ENCODE measurements at places on chromosomes 3 and 15.

GRCh38 chr3:141646760-141647561 lies 91.1 kb upstream of the RNF7 start:
- no peak for DNase-seq

DNA sequence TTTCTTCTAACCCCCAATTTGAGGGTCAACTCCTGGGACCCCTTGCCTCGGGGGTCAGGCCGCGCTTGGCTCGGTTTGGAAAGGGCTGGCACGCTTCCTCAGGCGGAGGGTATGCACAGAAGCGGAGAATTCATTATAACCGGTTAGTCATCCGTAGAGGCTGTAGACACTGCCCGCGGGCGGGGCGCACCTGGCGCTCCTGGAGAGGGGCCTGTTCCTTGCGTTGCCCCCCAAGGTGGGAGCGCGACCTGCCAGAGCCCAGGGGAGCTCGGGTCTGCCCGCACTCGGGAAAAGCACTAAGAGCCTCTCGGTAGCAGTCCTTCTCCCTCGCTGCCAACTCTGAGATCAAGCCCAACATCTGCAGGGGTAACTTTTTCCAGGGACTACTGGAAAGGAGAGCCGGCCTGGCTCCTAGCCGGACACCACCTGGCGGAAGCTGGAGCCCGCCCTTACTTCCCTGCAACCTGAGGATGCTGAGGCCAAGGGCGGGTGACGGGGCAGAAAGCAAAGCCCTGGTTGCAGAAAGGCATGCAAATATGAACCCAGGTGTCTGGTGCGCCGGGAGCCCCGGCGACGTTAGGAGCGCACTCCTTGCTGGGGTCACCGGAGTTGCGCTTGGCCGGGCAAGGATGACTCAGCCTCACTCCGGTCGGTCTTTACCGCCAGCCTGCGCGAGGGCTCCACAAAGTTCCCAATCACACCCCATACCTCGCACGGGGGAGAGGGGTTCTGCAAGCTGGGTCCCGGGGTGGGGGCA lies 1.5 kb upstream of the CACNA2D3 start:
- DNase-seq: no peak

DNA sequence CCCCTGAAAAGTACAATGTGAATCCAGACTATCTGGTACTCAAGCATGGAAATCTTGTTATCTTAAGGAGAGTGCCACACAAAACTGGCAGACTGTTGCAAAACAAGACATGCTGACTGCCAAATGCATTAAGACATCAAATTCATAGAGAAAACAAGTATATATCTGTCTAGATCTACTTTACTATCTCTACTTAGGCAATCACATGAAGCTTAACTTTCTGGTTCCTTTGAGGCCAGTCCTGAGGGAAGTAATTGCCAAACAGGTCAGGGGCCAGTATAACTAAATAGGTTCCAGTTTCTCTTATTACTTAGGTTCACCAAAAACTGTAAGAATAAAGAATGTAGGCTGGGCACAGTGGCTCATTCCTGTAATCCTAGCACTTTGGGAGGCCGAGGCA lies 15.9 kb upstream of the SLC4A7 start:
- no peak for DNase-seq

GRCh38 chr3:159280386-159281191 lies 478.7 kb downstream of the MFSD1 start:
- no peak for DNase-seq

DNA sequence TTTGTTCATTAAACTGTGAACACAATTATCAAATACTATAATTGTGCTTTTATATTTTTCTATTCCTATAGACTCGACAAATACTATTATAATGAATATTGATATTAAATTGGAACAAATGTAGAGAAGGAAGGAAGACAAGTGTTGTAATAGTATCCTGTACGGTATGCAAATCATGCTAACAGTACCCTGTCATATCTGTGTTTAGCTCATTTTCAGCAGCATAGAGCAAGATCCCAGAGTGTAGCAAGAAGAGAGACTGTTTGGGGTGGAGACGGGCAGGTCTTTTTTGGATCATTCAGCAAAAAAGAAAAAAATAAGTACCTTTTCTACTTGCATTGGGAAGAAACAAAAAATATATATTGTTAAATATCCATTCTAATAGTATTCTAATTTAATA lies 224.1 kb downstream of the TPRG1 start:
- no peak for DNase-seq

- no peak for DNase-seq
These were observed 45.7 kb upstream of the MGLL start for GRCh38 chr3:127867986-127868385.

GRCh38 chr3:128179484-128179819 lies 26.2 kb downstream of the EEFSEC start:
- no peak for DNase-seq

- DNase-seq: no peak
These were observed 109.2 kb downstream of the MYO5A start for GRCh38 chr15:52419494-52419893.

GRCh38 chr3:197782230-197782629 lies 8.8 kb upstream of the LRCH3 start:
- DNase-seq: no peak

GRCh38 chr15:88256279-88257230 lies at the start of gene NTRK3:
TSS of gene NTRK3 (minus strand) at chr15:88256739. CDS start at chr15:88256153, 586 bp downstream.
- no peak for DNase-seq

- no peak for DNase-seq
These were observed 57.9 kb downstream of the TRAK1 start for GRCh38 chr3:42148982-42149432.

DNA sequence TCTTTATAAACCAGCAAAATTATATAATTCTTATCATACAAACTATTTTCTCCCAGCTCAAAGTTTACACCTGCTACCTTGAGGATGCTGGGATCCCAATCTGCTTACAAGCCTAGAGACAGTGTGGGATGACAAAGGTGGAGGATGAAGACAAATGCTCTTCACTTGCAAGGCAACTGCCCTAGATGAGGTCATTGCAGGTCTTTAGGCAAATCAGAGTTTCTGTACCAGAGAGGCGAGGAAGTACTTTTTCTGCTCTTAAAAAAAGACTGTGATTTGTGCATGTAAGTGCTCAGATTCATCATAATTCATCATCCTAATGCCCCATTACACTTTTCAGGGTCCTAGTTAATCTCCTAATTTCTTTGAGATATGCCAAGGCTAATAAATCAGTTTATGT lies 376.1 kb downstream of the ZPLD1 start:
- DNase-seq: no peak

- peak; percentile 79 for DNase-seq
These were observed 49.7 kb upstream of the SCAANT1 start for GRCh38 chr3:63961891-63962290.

GRCh38 chr3:90092994-90093393 lies 985.6 kb downstream of the EPHA3 start:
- no peak for DNase-seq

GRCh38 chr3:43024181-43024885 lies 45.2 kb downstream of the GASK1A start:
- peak; percentile 61 for DNase-seq

- peak; percentile 63 for DNase-seq
These were observed 34.9 kb upstream of the NRROS start for GRCh38 chr3:196604548-196604947.

DNA sequence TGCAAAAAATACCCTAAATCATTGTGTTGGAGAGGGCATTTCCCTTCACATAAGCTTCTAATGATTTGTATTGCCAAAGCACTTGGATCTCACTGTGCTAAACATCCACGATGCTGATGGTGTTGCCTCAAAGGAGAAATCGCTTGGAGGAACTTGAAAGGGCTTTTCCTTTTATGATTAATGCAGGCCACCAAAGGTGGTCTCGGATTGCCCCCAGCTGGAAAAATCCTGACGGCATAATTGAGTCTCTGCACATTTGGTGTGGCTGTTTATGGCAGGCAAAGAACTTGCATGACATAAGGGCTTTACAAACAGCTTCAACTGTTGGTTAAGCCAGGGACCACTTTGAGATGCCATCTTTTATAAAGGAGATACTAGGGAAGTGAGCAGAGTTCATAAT lies 664.0 kb upstream of the ADAMTS9 start:
- DNase-seq: no peak

DNA sequence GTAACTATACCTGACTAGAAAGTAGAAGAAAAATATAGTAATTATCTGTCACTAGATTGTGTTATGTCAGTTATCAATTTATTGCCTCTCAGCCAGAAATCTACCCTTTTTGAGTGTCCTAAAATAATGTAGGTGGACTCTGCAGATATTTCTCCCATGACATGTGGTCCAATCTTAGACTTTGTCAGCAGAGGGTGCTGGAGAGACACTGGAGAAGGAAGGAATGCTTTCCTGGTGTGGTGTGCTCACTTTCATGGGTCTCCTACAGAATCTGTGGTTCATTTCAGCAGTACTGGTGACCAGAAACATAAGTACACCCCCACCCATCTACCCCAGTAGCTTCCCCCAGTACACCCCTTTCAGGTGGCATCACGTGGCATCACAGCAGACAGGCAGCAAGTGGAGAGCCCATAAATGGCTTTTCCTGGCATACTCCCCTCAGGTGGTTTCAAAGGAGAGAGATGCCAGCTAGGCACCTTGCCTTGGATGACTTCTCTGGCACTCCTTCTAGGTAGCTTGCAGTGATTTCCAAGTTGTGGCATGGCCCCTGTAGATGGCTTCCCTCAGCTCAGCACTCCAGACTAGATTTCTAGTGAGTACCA lies 114.7 kb downstream of the GADL1 start:
- DNase-seq: peak; percentile 10

DNA sequence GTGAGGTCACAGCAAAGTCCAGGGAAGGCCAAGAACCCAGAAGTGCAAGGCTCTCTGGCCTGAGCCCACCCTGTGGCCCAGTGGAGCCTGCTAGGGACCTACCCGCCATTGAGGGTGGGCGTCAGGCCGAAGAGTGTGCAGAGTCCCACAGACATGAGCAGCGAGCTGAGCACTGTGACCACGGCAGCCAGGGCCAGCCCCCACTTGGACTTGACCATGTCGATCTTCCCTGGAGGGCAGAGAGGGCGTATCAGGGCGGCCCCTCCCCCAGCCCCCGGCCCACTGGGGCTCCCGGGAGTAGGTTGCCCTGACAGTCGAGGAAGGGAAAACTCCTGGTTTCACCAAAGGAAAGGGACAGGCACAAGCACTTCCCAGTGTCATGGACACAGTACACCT lies 44.6 kb downstream of the PTPN23 start:
- no peak for DNase-seq

- no peak for DNase-seq
These were observed 105.3 kb downstream of the MAP4 start for GRCh38 chr3:47910777-47911440.

DNA sequence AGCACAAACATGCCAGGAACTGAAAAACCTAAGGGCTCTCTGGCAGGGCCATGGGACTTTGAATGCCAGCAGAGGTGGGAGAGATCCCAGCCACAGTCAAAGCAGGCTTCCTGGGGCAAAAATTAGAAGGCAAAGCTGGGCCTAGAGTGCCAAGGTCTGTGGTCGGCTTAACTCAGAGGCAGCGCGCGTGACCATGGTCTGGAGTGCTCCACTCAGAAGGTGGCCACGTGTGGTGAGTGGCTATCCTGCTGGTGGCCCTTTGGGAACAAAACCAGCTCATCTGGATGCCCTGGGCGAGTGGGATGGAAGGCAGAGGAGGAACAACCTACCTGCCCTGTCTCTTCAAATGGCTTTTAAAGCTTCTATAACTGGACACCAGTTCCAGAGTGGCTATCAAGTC lies 63.1 kb downstream of the OXNAD1 start:
- DNase-seq: no peak

DNA sequence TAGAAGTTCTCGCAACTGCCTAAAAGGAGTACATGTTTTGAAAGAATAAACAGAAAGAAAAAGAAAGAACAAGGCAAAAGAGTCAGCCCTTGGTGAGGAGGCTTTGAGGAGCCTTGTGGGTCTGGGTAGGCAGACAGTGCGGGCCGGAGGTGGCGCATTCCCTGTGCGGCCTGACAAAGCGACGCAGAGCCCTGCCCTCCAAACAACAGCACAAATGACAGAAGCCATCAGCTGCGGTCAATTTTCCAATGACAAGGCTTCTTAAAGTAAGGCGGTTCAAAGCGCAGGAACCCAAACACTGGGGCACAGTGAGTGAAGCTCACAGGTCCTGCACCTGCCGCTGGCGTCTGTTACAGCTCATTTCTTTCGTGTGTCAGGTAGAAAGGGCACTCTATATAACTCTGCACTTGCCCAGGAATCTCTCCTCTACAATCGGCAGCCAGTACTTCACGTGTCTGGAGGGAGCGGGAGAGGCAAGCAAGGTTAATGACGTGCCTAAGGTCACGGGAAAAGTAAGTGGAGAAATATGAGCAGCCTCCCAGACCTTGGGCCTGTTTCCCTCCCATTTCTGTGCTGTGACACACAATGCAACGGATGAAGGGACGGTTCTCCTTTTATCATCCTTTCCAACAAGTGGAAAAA lies 178.1 kb downstream of the OPA1 start:
- no peak for DNase-seq

GRCh38 chr15:60079210-60079609 lies 75.1 kb downstream of the FOXB1 start:
- no peak for DNase-seq

Measured in CD4-positive, alpha-beta T cell treated with Interleukin-4 for 4 hours (primary cell).